ENCODE measurements at places on chromosomes 11 and 22.

DNA sequence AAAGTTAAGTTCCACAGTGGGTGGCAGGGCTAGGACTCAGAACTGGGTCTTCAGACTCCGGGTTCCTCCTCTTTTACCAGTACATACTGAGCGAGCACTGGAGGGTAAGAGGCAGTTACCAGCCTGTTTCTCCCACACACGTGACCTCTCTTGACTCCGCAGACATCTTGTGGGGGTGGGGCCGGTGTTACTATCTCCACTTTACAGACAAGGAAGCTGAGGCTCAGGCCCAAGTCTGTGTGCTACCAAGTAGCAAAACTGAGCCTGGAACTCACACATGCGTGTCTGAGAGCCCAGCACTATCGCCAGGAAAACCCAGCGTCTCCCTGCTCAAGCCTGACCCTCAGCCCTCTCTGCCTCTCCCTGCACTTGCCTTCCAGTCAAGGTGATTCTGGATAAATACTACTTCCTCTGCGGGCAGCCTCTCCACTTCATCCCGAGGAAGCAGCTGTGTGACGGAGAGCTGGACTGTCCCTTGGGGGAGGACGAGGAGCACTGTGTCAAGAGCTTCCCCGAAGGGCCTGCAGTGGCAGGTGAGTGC is 16.0 kb upstream of the SMIM35 start:
- no peak for DNase-seq

DNA sequence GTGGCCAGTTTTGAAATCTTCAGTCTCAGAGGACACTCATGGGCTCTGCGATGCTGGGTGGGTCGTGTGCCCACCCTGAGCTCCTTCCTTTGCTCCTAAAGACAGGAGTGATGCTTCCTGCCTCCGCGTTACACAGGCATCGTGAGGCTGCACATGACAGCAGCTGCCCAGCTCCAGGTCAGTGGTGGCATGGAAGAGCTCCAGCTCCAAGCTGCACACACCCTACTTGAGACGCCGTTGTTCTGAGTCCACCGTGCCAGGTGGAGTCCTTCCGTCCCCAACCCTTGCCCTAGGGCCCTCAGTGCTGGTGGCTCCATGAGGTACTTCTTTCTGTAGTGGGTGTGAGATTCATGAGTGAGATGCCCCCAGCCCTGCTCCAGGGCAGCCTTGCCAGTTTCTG is 794.1 kb downstream of the BRD1 start:
- no peak for DNase-seq

DNA sequence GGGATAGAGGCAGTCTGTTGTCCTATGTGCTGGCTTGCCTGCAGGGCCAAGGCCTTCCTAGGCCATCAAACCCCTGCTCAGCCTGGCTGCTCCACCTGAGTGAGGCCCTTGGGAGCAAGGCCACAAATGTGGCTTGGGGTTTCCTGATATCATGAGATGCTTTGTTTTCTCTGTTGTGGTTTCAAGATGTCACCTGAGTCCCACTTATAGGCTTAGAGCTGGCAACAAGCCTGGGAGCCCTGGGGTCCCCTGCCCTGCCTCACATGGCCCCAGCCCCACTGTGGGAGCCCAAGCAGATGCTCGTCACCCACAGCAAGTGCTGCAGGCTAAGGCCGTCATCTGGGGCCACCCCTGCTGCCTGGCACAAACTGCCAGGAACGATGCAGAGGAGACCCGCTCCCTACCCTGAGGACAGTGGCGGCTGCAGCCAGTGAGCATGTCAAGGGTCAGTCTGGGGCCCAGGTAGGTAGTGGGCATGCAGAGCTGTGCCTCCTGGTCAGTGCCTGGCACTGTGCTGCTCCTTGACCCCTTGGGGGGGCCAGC is 75.4 kb upstream of the KCNQ1OT1 start:
- no peak for DNase-seq

DNA sequence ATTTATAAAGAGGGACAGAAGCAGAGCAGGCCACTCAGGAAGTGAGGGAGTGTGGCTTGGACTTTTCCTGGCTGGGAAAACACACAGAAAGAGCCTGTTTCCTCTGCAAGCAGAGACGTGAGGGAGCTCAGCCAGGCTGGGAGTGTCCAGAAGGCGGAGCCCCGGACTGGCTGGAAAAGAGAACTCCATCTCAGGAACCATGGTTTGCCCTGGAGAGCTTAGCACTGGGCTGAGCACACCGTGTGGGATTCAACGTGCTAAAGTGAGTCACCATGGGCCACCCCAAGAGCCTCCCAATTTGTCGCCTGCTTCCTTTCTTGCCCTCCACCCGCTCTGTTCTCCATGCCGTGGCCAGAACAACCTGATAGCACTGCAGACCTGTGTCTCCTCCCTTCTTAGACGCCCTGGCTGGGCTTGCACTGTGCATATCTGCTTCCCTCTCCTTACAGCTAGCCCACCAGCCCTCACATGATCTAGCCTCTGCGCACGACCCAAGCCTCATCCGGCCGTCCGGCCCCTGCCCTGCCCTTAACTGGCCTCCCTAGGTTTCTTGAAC is 51.8 kb downstream of the GALNT18 start:
- DNase-seq, result no peak
